ENCODE measurements at places on chromosomes 1 and 21. TPM values are rescaled to one million over a fixed set of nuclear protein-coding genes. Genes with fewer than 3 reads are reported as not detected.

The PANK4 gene
- total RNA-seq: 63.2 TPM

The TSPAN1 gene
- total RNA-seq: not detected

The MYOG gene
- total RNA-seq: 0.18 TPM

The IKBKE gene
- total RNA-seq: 24.7 TPM

The CD48 gene
- not detected for total RNA-seq

The ANKRD45 gene
- total RNA-seq: 1.6 TPM

The HSPB7 gene
- total RNA-seq: 744 TPM

The KRTAP12-2 gene
- total RNA-seq: not detected

The RIMS3 gene
- total RNA-seq: 33.0 TPM
